Mesenchymal stem cell (in vitro differentiated cells and primary cell): ENCODE measurements at places on chromosomes 1 and 21.

- DNase-seq, result peak; percentile 65
Measured at GRCh38 chr1:35452106-35452774, 105.0 kb downstream of the KIAA0319L start.

DNA sequence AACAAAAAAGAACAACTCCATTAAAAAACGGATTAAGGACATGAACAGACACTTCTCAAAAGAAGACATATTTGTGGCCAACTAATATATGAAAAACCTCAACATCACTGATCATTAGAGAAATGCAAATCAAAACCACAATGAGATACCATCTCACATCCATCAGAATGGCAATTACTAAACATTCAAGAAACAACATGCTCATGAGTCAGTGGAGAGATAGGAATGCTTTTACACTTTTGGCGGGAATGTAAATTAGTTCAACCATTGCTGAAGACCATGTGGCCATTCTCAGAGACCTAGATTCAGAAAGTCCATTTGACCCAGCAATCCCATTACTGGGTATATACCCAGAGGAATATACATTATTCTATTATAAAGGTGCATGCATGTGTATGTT, 1442.6 kb upstream of the B3GALT2 start:
- no peak for DNase-seq

DNA sequence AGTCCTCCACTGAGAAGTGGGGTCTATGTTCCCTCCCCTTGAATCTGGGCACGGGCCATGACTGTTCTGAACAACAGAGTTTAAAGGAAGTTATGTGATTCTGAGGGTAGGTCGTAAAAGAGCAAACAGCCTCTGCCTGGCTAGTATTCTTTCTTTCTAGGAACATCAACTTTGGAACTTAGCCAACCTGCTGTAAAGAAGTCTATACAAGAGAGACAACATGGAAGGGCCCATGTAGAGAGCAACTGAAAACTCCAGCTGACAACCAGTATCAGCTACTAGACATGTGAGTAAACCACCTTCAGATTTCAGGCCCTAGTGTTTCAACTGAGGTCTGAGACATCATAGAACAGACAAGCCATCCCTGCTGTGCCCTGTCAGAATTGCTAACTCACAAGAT, 7.5 kb downstream of the SELENOF start:
- peak; percentile 14 for DNase-seq

- DNase-seq, result no peak
Measured at GRCh38 chr1:7893529-7894180, 40.8 kb upstream of the UTS2 start.

GRCh38 chr1:174785510-174785909, 214.2 kb upstream of the CACYBP start:
- no peak for DNase-seq

DNA sequence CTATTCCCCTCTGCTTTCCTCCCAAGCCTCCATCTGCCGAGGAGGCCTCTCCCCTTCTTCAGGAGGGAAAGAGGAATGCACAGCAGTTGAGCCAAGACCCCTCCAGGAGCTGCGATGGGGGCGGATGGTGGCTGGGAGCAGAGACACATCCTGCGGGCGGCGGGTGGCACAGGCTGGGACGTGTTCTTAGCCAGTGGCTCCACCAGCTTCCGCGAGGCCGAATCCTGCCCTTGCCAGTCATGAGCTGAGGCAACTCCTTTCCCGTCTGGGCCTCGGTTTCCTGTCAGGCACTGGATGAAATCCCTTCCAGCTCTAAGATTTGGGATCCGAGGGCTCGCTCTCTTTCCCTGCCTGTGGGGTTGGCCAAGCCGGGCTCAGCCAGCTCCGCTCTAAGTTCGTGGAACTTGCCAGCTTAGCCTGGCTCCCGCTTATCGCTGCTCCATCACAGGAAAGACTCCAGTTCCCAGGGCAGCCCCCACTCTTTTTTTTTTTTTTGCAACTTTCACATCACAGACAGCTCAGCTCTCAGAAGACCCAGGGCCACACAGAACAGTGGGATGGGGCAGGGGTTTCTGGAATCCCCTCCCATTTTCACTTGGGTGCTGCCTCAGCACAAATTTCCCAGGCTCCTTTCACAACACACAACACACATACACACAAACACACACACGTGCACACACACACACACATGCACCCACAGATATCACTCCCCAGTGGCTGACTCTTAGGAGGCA, 506 bp downstream of the MYOM3 start:
- DNase-seq, result no peak

DNA sequence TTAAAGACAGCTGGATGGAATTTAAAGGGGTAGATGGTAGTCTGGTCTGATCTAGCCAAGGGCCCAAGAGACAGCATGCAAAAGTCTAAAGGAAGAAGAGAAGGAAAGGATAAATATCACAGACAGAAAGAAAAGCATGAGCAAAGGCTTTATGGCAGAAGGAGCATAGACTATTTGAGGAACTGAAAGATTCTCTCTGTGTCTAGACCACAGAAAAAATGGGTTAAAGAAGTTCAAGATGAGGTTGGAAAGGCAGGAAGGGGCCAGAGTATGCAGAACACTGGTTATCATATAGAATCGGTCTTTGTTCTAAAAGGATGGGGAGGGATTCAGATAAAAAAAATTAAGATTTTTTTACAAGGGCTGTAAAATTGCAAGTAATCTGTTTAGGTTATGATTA, 136.8 kb upstream of the SGIP1 start:
- DNase-seq, result no peak
